ENCODE measurements at places on chromosomes 1 and 21.
A peak's percentile ranks its signal among the peaks of the same experiment; 100 is the strongest.

DNA sequence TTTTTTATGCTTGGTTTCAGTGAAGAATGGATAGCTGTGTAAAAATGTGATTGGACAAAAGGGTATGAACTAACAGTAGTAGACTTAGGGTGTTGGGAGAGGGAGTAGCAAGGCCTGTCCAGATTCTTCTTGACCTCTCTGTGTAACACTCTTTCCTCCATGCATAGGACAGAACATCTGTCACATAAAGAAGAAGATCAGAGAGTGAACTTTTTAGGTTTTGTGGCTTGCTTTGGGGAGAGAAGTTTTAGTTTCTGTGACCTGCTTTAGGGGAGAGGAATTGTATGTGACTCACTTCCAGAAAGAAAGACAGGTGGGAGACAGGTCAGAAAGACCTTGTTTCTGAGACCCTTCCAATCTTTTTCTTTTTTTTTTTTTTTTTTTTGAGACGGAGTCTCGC lies 27.3 kb upstream of the LRRC52 start:
- no peak for DNase-seq

DNA sequence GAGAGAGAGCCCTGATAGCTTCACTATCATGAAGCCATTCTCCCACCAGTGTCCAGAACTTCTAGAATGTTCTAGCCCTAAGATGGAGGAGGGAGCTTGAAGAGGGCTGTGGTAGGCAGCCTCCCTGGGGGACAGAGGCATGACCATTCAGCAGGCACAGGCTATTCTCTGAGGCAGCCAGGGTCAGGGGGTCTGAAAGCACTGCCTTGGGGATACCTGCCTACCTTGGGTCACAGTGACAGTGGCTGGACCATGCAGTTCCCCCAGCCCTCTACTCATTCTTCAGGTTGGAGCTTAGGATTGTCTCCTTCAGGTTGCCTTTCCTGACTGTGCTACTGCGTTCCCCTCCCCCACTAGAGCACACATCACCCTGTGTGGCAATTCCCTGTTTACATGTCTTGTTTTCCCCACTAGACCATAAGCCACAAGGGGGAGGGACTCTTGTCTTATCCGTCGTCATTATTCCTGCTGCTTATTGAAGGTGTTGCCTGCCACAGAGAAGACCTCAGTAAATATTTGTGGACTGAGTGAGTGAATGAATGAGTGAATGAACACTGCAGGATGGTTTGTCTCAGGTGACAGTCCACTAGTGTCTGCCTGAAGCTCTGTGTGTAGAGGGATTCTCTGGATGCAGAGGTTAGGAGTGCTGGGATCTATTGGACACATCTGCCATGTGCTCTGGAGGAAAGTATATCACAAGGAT lies 5.2 kb downstream of the ZDHHC18 start:
- no peak for DNase-seq

DNA sequence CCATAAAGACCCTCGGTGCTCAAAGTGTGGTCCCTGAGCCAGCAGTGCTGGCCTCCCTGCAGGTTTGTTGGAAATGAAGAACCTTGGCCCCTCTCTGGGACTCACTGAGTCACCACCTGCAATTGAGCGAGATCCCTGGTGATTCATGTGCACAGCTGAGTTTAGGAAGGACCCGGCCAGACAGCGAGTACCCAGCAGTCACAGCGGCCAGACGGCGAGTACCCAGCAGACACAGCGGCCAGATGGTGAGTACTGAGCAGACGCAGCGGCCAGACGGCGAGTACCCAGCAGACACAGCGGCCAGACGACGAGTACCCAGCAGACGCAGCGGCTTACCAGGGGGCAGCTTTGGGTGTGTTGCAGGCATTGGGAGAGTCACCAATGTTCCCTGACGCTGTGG lies 123.8 kb downstream of the PRDM16 start:
- DNase-seq = no peak

DNA sequence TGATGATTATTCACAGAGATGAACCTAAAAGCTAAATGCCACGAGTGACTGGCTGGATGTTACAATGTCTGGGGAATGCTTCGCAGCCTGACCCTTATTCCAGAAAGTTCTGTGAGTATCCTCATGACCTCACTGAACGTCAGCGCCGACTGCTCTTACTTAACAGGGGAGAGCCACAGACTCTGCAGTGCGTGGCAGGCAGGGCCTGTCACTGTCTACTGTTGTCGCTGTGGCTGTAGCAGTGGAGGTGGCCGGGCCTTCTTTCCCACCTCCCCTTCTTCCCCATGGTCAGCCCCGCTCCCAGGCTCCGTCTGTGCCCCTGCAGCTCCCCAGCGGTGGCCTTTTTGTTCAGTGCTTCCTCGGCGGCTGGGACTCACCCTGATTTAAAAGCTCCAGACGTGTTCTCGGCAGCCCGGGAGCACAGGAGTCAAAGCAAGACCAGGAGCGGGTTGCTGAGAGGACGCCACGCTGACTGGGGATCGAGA lies 52.2 kb upstream of the TARBP1 start:
- DNase-seq = no peak

GRCh38 chr1:9852410-9853248 lies 28.9 kb upstream of the CLSTN1 start:
- DNase-seq = no peak

- DNase-seq = no peak
Observed at GRCh38 chr1:153616917-153617311, 789 bp upstream of the S100A14 start.

- peak; percentile 8 for DNase-seq
Observed at GRCh38 chr1:207698822-207699483, 52.9 kb upstream of the CD46 start.

- no peak for DNase-seq
Observed at GRCh38 chr1:99636647-99637175, 9.2 kb upstream of the PALMD start.

GRCh38 chr1:240947438-240948224 lies 335.7 kb upstream of the GREM2 start:
- no peak for DNase-seq

DNA sequence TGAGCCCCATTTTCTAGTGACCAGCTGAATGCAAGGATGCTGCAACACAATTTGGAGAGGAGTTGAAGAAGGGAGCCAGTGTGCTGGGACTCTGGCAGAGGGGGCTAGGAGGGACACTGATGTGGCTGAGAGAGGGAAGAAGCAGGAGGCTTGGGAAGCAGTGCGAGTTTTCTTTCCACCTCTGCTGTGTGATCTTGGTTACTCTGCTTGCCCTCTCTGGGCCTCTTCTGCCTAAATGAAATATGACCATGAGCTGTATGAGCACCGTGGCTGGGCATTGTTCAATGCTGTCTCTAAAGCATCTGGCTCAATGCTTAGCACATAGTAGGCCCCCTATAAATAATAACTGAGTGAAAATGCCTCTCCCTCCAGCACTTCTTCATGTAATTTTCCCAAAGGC lies 65.3 kb upstream of the PAX7 start:
- DNase-seq = no peak

GRCh38 chr1:39174390-39175081 lies 30.0 kb upstream of the MACF1 start:
- DNase-seq = no peak

- DNase-seq = no peak
Observed at GRCh38 chr1:108593448-108593847, 33.5 kb downstream of the EEIG2 start.

DNA sequence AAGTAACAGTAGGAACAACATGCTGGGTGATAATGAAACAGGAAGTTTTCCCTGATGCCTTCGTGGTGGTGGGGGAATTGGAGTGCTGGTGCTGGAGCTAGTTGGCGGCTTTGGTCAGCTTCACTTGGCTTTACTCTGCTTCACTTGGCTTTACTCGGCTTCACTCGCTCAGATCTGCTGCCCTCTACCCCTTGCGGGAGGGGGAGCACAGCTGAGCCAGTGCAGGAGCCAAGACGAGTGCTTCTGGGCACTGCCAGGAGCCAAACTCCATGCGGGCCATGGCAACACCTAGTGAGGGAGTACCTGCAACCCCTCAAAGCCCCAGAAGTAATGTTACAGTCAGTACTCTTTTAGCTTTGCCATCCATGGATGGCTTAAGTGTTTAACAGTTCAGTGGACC lies 10.6 kb upstream of the PRKACB start:
- DNase-seq = no peak

- DNase-seq = no peak
Observed at GRCh38 chr1:14725695-14726094, 127.2 kb downstream of the KAZN start.

GRCh38 chr1:8020032-8020431 lies 6.1 kb downstream of the ERRFI1 start:
- no peak for DNase-seq

GRCh38 chr1:8516793-8517556 lies 199.1 kb downstream of the SLC45A1 start:
- peak; percentile 71 for DNase-seq
